Liver (tissue), 10 donors: ENCODE measurements at places on chromosomes 3 and 15. TPM values are rescaled to one million over a fixed set of nuclear protein-coding genes. Genes with fewer than 3 reads are reported as not detected.

SEMA6D gene
- total RNA-seq, result 1.8 TPM

CNTN6 gene
- total RNA-seq, result not detected

FSTL1 gene
- 67.5 TPM for total RNA-seq

SLC24A5 gene
- not detected for total RNA-seq

KY gene
- total RNA-seq, result 0.05 TPM

MUC20 gene
- total RNA-seq, result 1.1 TPM

POC1A gene
- 2.8 TPM for total RNA-seq

PLSCR5 gene
- not detected for total RNA-seq

ILDR1 gene
- 0.17 TPM for total RNA-seq

PRR20G gene
- total RNA-seq, result not detected

HIGD2B gene
- total RNA-seq, result not detected

TRIM42 gene
- total RNA-seq, result not detected

NMNAT3 gene
- 3.5 TPM for total RNA-seq

KBTBD8 gene
- total RNA-seq, result 1.8 TPM

SKOR1 gene
- 0.17 TPM for total RNA-seq

RTP2 gene
- not detected for total RNA-seq

DNA sequence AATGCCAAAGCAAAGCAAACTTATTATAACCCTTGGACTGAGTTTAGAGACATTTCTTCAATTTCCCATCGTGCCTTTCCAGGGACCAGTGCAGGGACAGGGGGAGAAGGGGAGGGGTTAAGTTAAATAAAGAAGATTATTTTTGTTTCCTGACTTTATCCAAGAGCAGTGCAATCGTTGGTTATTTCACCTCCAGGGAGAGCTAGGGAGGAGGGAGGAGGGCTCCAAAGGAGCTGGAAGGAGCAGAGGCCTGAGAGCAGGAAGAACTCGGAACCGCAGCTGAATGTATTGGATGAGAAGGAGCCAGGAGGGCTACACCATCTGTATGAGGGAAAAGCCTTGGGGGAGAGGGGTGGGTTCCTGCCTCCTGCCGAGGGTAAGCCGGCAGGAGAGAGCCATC, 20.7 kb downstream of the HAPLN3 start:
- no peak overlapping the region for H3K4me3 ChIP-seq
- no peak for DNase-seq
- H3K27ac ChIP-seq, result no peak overlapping the region
- no peaks in the 10 kb centered on the region for H3K4me1 ChIP-seq
- H3K27me3 ChIP-seq, result no peaks in the 10 kb centered on the region

GRCh38 chr3:195746751-195747150, 26.0 kb downstream of the MUC20 start:
- no peak for DNase-seq
- no peaks in the 10 kb centered on the region for H3K27me3 ChIP-seq
- no peaks in the 10 kb centered on the region for H3K36me3 ChIP-seq
- H3K4me3 ChIP-seq, result no peak overlapping the region
- H3K27ac ChIP-seq, result no peak overlapping the region
- no peaks in the 10 kb centered on the region for H3K4me1 ChIP-seq

GRCh38 chr15:77029166-77030047, 34.5 kb downstream of the PSTPIP1 start:
- no peak for DNase-seq
- no peak overlapping the region for H3K27ac ChIP-seq
- H3K4me3 ChIP-seq, result no peak overlapping the region
- H3K36me3 ChIP-seq, result no peaks in the 10 kb centered on the region
- H3K27me3 ChIP-seq, result no peaks in the 10 kb centered on the region
- no peaks in the 10 kb centered on the region for H3K4me1 ChIP-seq

DNA sequence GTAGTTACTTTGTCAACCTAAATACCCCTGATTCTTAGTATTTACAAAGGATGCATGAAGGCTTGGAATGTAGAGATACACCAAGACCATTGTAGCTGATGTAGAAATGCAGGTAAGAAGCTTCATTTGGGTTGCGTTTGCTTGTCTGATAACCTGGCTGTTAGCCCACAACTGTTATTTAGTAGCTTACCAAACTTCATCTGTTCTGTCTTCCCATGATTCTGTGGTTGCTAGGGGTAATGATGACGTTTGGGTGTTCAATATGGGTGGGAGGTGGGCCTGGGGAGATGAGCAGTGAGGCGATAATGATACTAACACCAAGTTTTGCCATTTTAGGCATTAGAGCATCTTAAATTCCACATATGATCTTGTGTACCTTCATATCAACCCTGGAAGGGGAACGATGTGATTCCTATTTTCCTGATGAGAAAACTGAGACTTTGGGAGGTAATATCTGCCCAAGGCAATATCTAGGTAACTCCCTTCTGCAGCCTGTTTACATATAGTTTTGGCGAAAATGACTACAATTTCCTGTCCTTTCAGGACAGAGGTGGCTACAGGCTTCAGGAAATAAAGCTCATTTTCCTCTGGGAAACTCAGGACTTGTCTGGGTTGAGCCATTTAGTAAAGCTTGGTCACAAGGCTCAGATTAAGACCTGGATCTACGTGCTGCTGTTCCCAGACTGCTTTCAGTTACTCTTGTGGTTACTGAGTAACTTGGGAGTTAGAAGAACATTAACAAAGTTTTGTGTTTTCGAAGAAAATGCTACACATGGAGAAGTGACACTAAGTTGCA, 26.8 kb downstream of the FNDC3B start:
- peaks cover 3% of the 10 kb centered on the region for H3K36me3 ChIP-seq
- no peaks in the 10 kb centered on the region for H3K27me3 ChIP-seq
- no peak for DNase-seq
- H3K4me3 ChIP-seq, result no peak overlapping the region
- H3K27ac ChIP-seq, result peak overlapping the region; percentile 84
- H3K4me1 ChIP-seq, result peaks cover 7% of the 10 kb centered on the region

GRCh38 chr15:70190965-70191364, 93.2 kb upstream of the TLE3 start:
- DNase-seq, result no peak
- no peak overlapping the region for H3K4me3 ChIP-seq
- H3K27ac ChIP-seq, result no peak overlapping the region
- H3K4me1 ChIP-seq, result peaks cover 27% of the 10 kb centered on the region
- H3K36me3 ChIP-seq, result no peaks in the 10 kb centered on the region

GRCh38 chr3:72336821-72337479, 511.3 kb downstream of the SHQ1 start:
- H3K36me3 ChIP-seq, result no peaks in the 10 kb centered on the region
- no peak overlapping the region for H3K27ac ChIP-seq
- no peak overlapping the region for H3K4me3 ChIP-seq
- H3K4me1 ChIP-seq, result no peaks in the 10 kb centered on the region
- no peak for DNase-seq

DNA sequence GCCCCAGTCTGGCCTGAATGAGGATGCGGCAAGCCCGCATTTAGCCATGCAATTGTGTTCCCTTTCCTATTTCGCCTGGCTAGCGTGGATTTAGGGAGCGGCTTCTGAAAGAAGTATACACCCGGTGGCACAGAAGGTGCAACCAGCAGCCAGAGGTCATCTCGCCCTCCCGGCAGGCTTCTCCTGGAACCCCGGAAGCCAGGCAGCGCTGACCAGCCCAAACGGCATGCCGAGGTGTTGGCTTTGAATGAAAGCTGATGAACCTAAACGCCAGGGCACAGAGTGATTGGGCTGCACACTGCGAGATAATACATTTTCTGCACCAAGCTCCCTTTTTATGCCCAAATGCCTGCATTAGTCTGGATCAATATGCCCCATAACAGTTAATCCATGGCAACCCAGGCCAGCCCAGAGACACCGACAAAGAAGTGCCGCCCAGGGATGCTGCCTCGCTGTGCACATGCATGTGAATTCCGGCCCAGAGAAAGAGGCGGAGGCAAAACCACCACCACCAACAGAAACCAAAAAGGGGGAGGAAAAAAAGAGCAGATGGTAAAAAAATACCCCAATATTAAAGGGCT, 1.4 kb downstream of the SRGAP3 start:
- no peak overlapping the region for H3K4me3 ChIP-seq
- H3K4me1 ChIP-seq, result peaks cover 10% of the 10 kb centered on the region
- DNase-seq, result no peak
- H3K27me3 ChIP-seq, result no peaks in the 10 kb centered on the region

- no peaks in the 10 kb centered on the region for H3K27me3 ChIP-seq
- no peaks in the 10 kb centered on the region for H3K4me1 ChIP-seq
- H3K36me3 ChIP-seq, result no peaks in the 10 kb centered on the region
- no peak for DNase-seq
- H3K27ac ChIP-seq, result no peak overlapping the region
Measured at GRCh38 chr3:172018364-172018763, 21.0 kb upstream of the FNDC3B start.

- no peak overlapping the region for H3K4me3 ChIP-seq
- no peak overlapping the region for H3K27ac ChIP-seq
- H3K4me1 ChIP-seq, result peaks cover 20% of the 10 kb centered on the region
- no peaks in the 10 kb centered on the region for H3K27me3 ChIP-seq
Measured at GRCh38 chr15:56249092-56249491, 5.4 kb upstream of the RFX7 start.

GRCh38 chr3:170524073-170524472, 61.8 kb downstream of the SLC7A14 start:
- H3K36me3 ChIP-seq, result no peaks in the 10 kb centered on the region
- no peak overlapping the region for H3K27ac ChIP-seq
- H3K4me1 ChIP-seq, result no peaks in the 10 kb centered on the region
- no peak overlapping the region for H3K4me3 ChIP-seq
- no peaks in the 10 kb centered on the region for H3K27me3 ChIP-seq

GRCh38 chr15:90683876-90684275, 33.3 kb upstream of the BLM start:
- DNase-seq, result no peak
- H3K4me1 ChIP-seq, result no peaks in the 10 kb centered on the region
- H3K36me3 ChIP-seq, result no peaks in the 10 kb centered on the region
- no peak overlapping the region for H3K27ac ChIP-seq
- no peak overlapping the region for H3K4me3 ChIP-seq

DNA sequence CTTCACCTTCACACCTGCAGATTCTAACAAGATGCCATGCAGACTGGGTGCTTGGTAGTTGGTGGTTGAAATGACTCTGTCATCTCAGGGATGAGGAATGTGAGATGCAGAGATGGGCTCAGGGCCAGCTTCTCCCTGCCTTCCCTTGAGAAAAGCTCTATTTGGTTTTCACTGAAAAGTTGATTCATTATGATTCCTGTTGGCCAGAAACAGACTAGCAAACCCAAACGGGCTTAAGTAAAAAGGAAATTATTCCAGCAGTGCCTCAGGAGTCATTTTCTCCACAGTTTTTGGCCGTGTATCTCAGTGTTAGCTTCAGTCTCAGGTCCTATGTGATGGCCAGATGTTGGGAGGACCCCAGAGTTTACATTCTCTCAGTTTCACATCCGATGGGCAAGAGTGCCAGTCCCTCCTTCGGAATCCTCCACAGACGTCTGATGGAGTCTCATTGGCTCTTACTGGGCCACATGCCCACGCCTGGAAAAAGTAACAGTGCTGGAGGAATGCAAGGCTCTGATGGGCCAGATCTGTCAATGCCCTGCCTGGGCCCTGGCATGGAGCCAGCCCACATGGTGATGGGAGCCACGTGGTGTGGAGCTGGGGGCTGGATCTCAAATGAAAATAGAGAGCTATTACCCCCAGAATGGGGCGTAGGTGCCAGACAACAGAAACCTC, 22.3 kb upstream of the SACM1L start:
- peaks cover 19% of the 10 kb centered on the region for H3K4me1 ChIP-seq
- H3K27me3 ChIP-seq, result no peaks in the 10 kb centered on the region
- H3K27ac ChIP-seq, result no peak overlapping the region
- DNase-seq, result no peak
- peaks cover 29% of the 10 kb centered on the region for H3K36me3 ChIP-seq

- no peak overlapping the region for H3K4me3 ChIP-seq
- no peak for DNase-seq
- H3K36me3 ChIP-seq, result no peaks in the 10 kb centered on the region
- no peak overlapping the region for H3K27ac ChIP-seq
- peaks cover 11% of the 10 kb centered on the region for H3K4me1 ChIP-seq
Measured at GRCh38 chr15:41125931-41126642, 10.0 kb upstream of the INO80 start.

- no peak for DNase-seq
- no peaks in the 10 kb centered on the region for H3K36me3 ChIP-seq
- no peaks in the 10 kb centered on the region for H3K4me1 ChIP-seq
- no peaks in the 10 kb centered on the region for H3K27me3 ChIP-seq
Measured at GRCh38 chr3:47899495-47900108, 96.7 kb downstream of the DHX30 start.

GRCh38 chr15:97875513-97876280, 84.8 kb upstream of the ARRDC4 start:
- no peaks in the 10 kb centered on the region for H3K36me3 ChIP-seq
- no peaks in the 10 kb centered on the region for H3K27me3 ChIP-seq
- no peaks in the 10 kb centered on the region for H3K4me1 ChIP-seq
- H3K4me3 ChIP-seq, result no peak overlapping the region
- H3K27ac ChIP-seq, result no peak overlapping the region
- DNase-seq, result peak; percentile 43

GRCh38 chr3:15562560-15562959, 38.8 kb downstream of the HACL1 start:
- H3K27ac ChIP-seq, result peak overlapping the region; percentile 53
- peaks cover 4% of the 10 kb centered on the region for H3K36me3 ChIP-seq
- H3K4me1 ChIP-seq, result peaks cover 21% of the 10 kb centered on the region

GRCh38 chr3:125310623-125311081, 64.5 kb downstream of the ZNF148 start:
- DNase-seq, result no peak
- H3K27ac ChIP-seq, result peak overlapping the region; percentile 78
- H3K27me3 ChIP-seq, result no peaks in the 10 kb centered on the region
- H3K4me3 ChIP-seq, result peak overlapping the region; percentile 60

- peaks cover 16% of the 10 kb centered on the region for H3K36me3 ChIP-seq
- H3K27ac ChIP-seq, result no peak overlapping the region
- no peaks in the 10 kb centered on the region for H3K27me3 ChIP-seq
- H3K4me1 ChIP-seq, result no peaks in the 10 kb centered on the region
Measured at GRCh38 chr15:42159381-42160015, 3.1 kb upstream of the PLA2G4F start.

GRCh38 chr3:5489536-5489935, 302.0 kb downstream of the EDEM1 start:
- no peak overlapping the region for H3K27ac ChIP-seq
- DNase-seq, result no peak
- H3K27me3 ChIP-seq, result peaks cover 5% of the 10 kb centered on the region
- H3K36me3 ChIP-seq, result no peaks in the 10 kb centered on the region

- peaks cover 5% of the 10 kb centered on the region for H3K4me1 ChIP-seq
- H3K27me3 ChIP-seq, result no peaks in the 10 kb centered on the region
- no peaks in the 10 kb centered on the region for H3K36me3 ChIP-seq
- no peak overlapping the region for H3K27ac ChIP-seq
- DNase-seq, result no peak
Measured at GRCh38 chr3:196611761-196612483, 27.6 kb upstream of the NRROS start.

- no peak overlapping the region for H3K4me3 ChIP-seq
- peaks cover 3% of the 10 kb centered on the region for H3K36me3 ChIP-seq
- no peak overlapping the region for H3K27ac ChIP-seq
Measured at GRCh38 chr15:101029971-101030661, 111.0 kb downstream of the LRRK1 start.
